ENCODE measurements at places on chromosomes 1 and 21.

GRCh38 chr21:44837537-44837936 is 19.7 kb upstream of the SUMO3 start:
- no peak for DNase-seq

GRCh38 chr1:239483391-239483790 is 97.0 kb downstream of the CHRM3 start:
- DNase-seq: no peak

- DNase-seq: no peak
Observed at GRCh38 chr1:234841710-234842231, 231.8 kb upstream of the IRF2BP2 start.

DNA sequence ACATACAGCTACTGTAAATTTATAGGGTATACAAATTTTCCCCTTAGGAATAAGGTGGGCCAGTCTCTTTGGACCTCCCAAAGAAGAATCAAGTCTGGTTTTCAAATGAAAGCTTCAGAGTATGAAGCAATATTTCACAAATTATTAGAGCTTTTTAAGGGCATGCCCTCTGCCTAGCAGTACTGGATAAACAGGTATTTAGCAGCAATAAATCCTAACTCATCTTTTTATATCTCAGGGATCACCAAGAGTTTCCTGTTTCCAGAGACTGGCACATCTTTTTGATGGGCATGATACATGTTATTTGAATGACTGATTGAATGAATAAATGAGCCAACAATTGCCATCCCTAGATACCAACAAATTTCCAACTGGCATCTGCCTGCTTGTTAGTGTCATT is 190.4 kb downstream of the NRIP1 start:
- no peak for DNase-seq

- DNase-seq: no peak
Observed at GRCh38 chr1:209659909-209660308, 7.7 kb upstream of the LAMB3 start.

DNA sequence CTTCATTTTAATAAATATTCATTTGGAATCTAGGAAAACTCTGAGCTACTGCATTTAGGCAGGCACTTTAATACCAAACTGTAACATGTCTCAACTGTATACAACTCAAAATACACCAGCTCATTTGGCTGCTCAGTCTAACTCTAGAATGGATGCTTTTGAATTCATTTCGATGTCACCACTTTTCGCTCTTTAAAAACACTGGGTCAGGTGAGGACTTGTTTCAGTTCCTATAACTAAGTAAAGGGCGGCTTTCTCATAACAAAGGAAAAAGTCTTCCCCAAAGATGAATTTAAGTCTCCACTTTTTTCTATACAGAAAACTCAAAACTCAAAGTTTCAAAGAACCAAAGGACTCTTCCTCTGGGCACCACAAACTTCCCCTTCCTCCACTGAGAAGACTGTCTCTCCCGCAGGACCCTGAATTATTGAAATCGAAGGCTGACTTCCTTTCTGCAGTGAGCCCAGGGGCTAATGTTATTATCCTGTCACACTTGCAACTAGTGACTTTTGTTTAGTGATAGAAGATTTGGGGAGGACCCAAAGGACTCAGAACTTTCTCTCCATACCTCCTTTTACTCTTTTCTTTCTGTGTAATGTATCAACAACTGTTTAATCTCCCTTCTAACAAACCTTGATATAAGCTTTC is 9.7 kb upstream of the DHX9 start:
- DNase-seq: no peak

All from NCI-H1930 (cell line).